ENCODE measurements at places on chromosomes 3 and 15.

DNA sequence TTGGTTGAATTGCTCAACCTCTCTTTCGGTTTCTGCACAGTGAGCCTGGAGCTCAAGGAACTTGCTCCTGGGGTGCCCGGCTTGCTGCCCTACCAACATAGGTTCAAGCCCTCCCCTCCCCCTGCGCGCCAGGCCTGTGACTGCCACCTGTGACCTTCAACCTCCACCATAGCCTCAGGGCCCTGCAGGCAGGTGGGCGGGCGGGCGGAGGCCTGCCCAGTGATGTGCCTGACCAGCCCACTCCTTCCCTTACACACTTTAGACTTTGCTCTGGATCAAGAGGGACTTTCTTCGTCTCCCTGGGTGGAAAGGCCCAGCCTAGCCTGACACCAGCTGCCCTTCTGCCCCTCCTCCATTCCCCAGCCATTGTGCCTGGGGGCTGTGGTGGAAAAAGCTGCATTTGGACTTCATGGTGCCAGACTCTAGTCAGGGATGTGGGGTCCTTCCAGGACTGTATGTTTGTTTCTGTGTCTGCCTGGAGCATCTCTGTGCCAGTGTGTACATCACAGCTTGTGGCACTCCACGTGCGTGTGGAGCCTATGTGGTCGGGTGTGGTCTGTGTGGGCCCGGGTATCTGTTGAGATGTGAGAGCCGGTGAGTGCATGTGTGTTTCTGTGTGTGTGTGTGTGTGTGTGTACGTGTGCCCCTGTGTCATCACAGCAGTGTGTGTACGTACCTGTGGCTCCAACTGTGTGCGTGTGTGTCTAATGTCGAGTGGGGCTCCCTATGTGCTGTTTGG is 9.5 kb downstream of the PRKCD start:
- no peak for DNase-seq

DNA sequence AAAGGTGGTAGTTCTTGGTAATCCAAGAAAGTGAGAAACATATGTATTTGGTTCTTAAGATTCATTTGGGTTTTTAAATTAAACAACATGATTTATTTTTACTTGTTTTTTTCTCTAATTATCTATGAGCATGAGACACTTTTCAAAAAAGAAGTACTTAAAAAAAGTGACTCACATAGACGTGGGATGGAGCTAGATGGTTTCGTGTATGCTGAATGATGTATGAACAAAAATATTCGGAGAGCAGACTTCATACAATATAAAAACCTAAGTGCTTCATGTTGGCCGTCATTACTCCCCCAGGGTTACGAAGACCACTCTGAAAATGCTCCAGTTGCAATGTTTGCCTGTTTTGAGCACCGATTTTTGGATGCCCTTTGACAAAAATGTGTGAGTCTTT is 90.9 kb downstream of the RORA start:
- no peak for DNase-seq

- no peak for DNase-seq
Measured at GRCh38 chr3:175258763-175259162, 399.6 kb downstream of the NAALADL2 start.

DNA sequence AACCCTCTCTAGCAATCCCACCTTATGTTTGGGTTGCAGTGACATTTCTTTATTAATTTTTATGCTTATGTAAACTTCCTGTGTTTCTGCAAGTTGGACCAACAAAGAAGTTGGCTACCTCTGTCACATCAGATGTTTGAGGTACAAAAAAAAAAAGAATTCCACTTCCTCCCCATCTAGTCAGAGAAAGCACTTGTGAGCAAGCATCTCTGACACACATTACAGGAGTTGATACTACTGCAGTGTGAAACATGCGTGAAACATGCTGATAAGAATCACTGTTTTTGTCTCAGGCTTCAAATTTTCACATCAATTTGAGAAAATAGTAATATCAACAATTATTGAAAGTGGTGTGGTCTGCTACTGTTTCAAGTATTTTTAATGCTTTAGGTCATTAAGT is 1.3 kb downstream of the SCAANT1 start:
- no peak for DNase-seq

DNA sequence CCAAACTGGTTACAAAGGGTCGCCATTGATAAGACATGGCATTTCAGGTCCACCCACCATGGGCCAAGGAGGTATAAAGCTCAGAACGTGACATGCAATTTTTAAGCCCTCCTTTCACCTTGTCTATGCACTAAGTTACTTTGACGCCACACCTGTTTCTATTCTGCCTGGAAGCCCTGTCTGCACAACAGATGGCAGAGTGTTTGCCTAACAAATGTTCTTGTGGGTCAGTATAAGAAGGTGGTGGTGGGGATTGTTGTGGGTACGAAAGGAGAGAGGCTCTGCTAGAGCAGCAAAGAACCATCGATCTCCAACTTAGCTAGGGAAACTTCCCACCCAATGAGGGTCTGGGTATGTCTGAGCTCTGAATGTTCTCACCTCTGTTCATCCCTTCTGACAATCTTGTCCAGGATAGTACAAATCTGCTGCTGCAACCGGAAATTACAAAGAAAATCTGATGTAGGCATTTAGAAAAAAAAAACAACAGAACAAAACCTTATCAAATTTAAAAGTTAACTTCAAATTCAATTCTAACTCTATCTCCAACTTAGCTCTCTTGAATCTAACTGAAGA is 945.0 kb upstream of the CFAP20DC start:
- no peak for DNase-seq

DNA sequence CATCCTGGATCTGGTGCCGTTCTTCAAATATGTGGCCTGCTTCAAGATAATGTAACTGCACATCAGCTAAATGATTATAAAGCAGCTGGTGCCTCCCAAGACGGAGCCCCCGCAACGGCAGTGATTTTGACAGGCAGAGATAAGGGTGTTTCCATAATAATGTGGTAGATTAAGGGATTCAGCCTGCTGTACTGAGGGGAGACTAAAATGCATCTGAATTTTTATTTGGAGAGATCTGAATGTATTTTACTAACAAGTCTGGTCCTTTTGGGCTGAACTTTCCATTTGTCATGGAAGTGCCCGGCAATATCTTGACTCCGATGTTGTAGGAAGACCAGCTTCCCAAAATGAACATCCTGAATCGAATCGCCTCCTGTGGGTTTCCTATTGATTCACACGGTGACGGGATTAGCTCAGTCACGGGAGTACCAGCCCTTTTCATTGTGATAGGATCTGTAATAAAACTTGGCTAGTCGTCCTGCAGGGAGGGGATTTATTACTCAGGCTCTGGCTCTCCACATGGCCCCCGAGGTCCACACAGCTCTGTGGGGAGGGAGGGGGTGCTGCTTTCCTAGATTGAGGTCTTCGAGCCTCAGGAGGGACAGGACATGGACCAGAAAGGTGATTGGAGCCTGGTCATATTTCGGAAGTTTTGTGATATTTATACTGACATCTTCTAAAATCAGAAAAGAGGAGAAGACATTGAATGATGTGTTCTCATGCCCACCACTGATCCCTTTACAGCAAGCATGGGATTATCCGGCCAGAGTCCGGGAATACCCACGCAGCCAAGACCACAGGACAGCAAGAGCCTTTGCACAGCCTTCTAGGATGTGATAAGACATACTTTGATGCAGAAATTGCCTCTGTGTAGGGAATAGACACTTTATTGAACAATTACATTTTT is 2.5 kb upstream of the PCSK6 start:
- DNase-seq, result no peak

DNA sequence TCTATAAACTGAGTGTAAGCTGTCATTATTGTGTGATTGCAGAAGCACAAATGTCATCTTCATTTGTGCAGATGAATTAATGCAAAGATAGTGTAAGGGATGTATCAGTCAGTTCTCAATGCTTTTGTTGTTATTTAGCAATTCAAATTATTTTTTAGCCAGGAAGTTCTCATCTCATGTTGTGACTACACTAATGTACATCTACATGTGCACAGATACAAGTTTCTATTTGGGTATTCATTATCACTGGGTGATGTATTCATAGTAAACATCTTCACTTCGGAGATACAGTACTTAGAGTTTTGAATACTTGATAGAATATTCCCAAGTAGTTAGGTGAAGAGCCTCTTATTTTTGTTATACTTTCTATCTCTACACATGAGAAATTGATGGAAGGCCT is 11.1 kb downstream of the EIF2A start:
- no peak for DNase-seq

- no peak for DNase-seq
Measured at GRCh38 chr3:12222775-12223485, 64.2 kb upstream of the TIMP4 start.

GRCh38 chr3:44931791-44932190 is 44.2 kb downstream of the ZDHHC3 start:
- DNase-seq, result no peak

- DNase-seq, result no peak
Measured at GRCh38 chr3:82355228-82355627, 593.8 kb upstream of the GBE1 start.

- no peak for DNase-seq
Measured at GRCh38 chr15:60000824-60001609, 3.1 kb upstream of the FOXB1 start.

- DNase-seq, result no peak
Measured at GRCh38 chr3:155441506-155441905, 148.0 kb upstream of the STRIT1 start.

GRCh38 chr3:45611628-45612081 is 17.1 kb downstream of the LIMD1 start:
- DNase-seq, result peak; percentile 59

- DNase-seq, result no peak
Measured at GRCh38 chr15:53434174-53434678, 325.2 kb downstream of the WDR72 start.

- DNase-seq, result peak; percentile 35
Measured at GRCh38 chr3:98734735-98735134, 28.4 kb upstream of the ST3GAL6 start.

DNA sequence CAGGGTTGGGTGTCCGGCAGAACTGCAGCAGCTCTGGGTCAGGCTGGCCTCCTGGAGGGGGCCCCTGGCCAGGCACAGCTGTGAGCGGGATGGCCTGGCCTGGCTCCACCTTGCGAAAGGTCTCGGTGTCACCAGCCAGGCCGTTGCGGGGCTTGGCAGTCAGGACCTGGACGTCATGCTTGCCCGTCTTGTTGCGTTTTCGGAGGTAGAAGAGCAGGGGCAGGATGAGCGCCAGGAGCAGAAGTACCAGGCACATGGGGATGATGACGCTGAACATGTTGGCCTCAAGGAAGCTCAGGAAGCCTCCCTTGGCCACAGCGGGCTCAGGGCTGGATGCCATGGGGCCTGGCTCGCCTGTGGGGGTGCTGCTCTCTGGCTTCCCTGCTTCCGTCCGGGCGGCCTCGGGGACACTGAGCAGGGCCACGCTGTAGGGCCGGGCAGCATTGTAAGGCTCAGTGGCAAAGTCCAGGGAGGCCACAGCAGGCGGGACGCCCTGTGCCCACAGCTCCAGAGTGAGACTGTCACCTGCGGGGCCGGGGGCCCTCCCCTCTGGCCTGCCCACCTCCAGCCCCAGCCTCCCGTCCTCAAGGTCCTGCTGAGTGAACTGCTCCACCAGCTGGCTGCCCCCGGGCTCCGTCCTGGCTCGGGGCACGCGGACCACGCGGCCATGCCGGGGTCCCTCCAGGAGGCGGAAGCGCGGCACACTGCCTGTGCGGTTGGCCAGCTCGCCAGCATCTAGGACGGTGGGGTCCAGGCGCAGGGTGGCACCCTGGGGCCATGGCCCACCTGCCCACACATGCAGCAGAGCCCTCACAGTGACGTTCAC is 28.1 kb downstream of the SNX33 start:
- no peak for DNase-seq

DNA sequence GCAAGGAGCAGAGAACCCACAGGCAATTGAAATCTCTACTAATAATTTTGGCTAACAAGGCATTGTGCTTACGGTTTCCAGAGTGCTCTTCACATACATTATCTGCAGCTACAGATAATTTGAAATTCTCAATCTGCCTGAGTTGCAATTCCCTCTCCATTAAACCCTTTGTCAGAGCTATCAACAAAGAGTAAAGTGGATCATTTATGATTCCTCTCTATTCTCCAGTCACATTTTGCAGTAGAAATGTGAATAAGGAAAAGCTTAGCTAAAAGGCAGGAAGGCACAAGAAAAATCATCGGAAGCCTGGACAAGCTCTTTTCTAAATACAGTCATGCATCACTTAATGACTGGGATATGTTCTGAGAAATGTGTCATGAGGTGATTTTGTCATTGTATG is 49.6 kb downstream of the FAM98B start:
- DNase-seq, result no peak

GRCh38 chr3:160390565-160391138 is 8.4 kb downstream of the IFT80 start:
- no peak for DNase-seq

DNA sequence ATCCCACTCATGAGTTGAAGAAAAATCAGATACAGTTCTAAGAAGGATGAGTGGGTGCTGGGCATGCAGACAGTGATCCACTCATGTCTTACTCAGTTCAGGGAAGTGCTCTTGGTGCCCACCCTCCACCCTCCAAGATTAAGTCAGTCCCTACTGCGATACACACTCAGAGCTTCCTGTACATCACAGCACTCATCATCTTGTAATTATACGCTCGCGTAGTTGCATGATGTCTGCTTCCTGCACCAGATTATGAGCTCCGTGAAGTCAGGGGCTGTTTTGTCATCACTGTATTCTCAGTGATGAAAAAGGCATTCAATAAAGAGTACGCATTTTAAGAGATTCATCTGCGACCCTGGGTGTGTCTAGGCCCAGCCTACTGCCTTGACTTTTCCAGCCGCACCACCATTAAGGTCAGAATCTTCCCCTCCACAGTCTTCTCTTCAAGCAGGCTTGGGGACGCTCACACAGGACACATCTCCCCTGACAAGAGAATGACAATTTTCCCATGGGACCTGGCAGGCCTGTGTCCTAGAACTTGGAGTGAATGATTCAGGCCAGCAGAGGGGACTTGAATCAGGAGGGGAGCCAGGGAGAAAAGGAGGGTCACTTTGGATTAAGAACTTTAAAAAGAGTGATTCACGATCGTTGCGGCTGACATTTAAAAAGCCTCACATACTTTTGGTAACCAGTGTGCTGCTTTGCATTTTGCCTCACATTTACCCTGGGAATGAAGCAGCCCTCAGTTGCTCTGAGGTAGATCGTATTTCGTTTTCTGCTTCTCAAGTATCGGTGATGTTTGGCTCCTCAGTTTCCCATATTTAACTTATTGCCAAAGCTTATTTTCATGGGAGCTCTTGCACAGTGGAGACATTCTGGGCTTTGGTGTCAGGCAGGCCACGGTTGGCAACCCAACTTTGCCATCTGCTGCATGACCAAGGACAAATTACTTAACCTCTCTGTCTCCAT is 7.9 kb upstream of the PDE8A start:
- DNase-seq, result no peak

GRCh38 chr3:184652465-184652864 is 59.4 kb downstream of the MAGEF1 start:
- DNase-seq, result no peak

DNA sequence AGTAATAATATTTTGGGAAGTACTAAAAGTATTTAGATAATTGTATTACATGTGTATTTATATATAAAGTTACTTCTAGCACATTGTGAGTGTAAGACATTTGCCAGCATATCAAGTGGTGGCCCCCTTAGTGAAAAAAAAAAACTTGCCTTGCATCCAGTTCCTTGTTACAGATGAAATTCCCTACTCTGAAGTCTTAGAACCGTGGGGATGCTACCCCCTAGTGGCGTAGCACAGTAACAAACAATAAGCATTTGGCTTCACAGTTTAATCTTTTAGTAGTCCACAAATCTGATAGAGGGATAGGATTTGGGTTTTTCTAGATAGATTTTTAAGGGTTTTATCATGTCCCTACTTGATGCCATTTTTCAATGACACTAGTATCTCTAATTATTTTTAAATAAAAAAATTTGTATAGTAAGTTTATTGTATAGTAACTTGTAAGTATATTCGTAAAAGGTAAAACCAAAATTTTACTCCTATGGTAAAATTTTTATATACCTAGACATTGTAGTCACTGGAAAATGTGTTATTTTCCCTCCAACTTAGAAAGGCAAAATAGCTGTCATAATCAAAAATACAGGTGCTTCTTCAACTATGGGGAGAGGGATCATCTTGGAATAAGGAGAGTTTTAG is 14.3 kb downstream of the SMC4 start:
- DNase-seq, result peak; percentile 34
